Peyer's patch (tissue), 4 donors: ENCODE measurements at places on chromosomes 7 and 10. TPM values are rescaled to one million over a fixed set of nuclear protein-coding genes. Genes with fewer than 3 reads are reported as not detected.

The SLC16A12 gene
- total RNA-seq: not detected

The TCAF2 gene
- total RNA-seq: 19.8 TPM

The LRRN3 gene
- not detected for total RNA-seq

The HK1 gene
- total RNA-seq: 12.5 TPM

The DNAAF5 gene
- 50.3 TPM for total RNA-seq

The NRG3 gene
- not detected for total RNA-seq

- no peaks in the 10 kb centered on the region for H3K36me3 ChIP-seq
- no peaks in the 10 kb centered on the region for H3K27me3 ChIP-seq
- no peak overlapping the region for H3K27ac ChIP-seq
- H3K4me3 ChIP-seq: no peak overlapping the region
- no peak for DNase-seq
- H3K4me1 ChIP-seq: no peaks in the 10 kb centered on the region
Observed at GRCh38 chr7:114943953-114944744, 22.3 kb downstream of the MDFIC start.

GRCh38 chr10:116469437-116469836 lies 41.8 kb downstream of the PNLIPRP3 start:
- no peaks in the 10 kb centered on the region for H3K36me3 ChIP-seq
- H3K4me1 ChIP-seq: no peaks in the 10 kb centered on the region
- no peak overlapping the region for H3K4me3 ChIP-seq
- no peak overlapping the region for H3K27ac ChIP-seq
- no peak for DNase-seq

- DNase-seq: peak; percentile 51
- no peaks in the 10 kb centered on the region for H3K4me1 ChIP-seq
- peak overlapping the region; percentile 96 for H3K27ac ChIP-seq
- H3K36me3 ChIP-seq: no peaks in the 10 kb centered on the region
- no peaks in the 10 kb centered on the region for H3K27me3 ChIP-seq
- H3K4me3 ChIP-seq: peak overlapping the region; percentile 72
Observed at GRCh38 chr10:92590623-92591549, 2.0 kb upstream of the KIF11 start.

DNA sequence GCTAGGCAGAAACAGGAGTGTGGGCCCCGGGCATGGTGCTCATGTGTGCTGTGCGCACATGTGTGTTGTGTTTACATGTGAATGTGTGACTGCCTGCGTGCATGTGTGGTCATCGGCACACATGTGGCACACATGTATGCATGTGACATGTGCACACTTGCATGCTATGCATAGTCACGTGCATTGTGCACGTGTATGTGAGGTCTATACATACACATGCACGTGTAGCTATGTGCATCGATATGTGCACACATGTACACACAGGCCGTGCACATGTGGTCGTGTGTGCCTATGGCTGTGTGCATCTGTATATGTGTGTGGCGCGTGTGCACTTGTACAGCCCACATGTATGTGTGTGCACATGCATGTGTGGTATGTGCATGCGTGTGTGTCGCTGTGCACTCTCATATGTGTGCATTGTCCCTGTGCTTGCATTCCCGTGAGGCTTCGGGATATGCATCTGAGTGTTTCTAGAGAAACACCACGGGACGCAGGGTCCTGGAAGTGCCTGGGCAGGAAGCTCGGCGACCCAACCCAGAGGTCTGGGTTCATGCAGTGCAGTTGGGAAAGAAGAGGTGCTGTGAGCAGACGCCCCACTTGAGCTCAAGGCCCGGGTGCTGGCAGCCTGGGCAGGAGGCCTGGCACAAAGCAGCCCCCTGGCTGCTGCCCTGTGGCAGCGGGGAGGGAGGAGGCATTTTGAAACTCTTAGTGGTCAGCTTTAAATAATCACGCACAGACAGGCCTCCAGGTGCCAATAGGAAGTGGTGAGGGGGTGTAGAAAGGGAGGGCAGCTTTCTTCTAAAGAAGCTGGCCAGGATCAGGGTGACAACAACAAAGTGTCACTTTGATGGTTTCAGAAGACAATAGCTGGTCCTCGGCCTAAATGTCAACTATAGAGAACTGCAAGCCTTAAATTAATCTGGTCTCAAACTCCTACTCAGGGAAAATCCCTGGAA lies 410.0 kb upstream of the MGMT start:
- no peak for DNase-seq
- H3K36me3 ChIP-seq: no peaks in the 10 kb centered on the region
- no peaks in the 10 kb centered on the region for H3K4me1 ChIP-seq

DNA sequence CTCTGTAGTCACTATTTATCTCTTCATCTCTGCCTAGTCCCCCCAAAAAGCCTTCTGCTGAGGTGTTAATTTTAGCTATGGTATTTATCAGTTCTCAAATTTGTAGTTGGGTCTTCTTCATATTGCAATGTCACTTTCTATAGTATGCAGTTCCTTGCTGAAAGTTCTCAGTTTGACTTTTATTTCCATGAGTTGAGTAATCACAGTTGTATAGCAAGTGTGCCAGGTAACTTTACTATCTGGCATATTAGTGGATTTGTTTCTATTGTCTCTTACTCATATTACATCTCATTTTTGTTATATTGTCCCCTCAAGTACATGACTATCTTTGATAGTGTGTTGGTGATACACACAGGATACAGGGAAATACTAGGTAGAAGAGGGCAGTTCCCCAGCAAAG lies 152.8 kb downstream of the CUBN start:
- DNase-seq: no peak
- H3K27ac ChIP-seq: no peak overlapping the region
- no peaks in the 10 kb centered on the region for H3K4me1 ChIP-seq
- H3K27me3 ChIP-seq: no peaks in the 10 kb centered on the region
- no peak overlapping the region for H3K4me3 ChIP-seq

- H3K27me3 ChIP-seq: no peaks in the 10 kb centered on the region
- DNase-seq: no peak
- no peaks in the 10 kb centered on the region for H3K36me3 ChIP-seq
- no peak overlapping the region for H3K27ac ChIP-seq
Observed at GRCh38 chr10:108735380-108735779, 1187.9 kb downstream of the XPNPEP1 start.

DNA sequence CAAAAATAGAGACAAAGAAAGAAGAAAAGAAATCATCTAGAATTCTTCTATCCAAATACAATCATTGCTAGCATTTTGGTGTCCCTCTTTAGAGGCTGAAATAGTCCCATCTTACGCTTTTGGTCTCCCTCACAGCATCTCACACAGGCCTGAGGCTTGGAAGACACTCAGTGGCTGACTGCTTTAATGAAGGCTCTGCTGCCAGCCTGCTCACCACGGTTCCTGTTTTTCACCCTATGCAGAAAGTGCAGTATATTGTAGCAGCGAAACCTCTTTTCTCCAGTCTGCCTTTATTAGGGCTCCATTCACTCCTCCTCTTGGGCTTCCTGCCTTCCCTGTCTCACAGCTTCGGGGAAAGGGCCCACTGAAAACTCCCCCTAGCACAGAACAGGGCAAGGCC lies 102.2 kb downstream of the JCAD start:
- H3K4me1 ChIP-seq: no peaks in the 10 kb centered on the region
- no peak for DNase-seq
- H3K27me3 ChIP-seq: no peaks in the 10 kb centered on the region
- no peak overlapping the region for H3K27ac ChIP-seq

GRCh38 chr10:122524811-122525210 lies 35.7 kb upstream of the DMBT1 start:
- H3K27me3 ChIP-seq: no peaks in the 10 kb centered on the region
- no peak overlapping the region for H3K27ac ChIP-seq
- H3K36me3 ChIP-seq: no peaks in the 10 kb centered on the region
- DNase-seq: no peak
- H3K4me1 ChIP-seq: no peaks in the 10 kb centered on the region
- no peak overlapping the region for H3K4me3 ChIP-seq

DNA sequence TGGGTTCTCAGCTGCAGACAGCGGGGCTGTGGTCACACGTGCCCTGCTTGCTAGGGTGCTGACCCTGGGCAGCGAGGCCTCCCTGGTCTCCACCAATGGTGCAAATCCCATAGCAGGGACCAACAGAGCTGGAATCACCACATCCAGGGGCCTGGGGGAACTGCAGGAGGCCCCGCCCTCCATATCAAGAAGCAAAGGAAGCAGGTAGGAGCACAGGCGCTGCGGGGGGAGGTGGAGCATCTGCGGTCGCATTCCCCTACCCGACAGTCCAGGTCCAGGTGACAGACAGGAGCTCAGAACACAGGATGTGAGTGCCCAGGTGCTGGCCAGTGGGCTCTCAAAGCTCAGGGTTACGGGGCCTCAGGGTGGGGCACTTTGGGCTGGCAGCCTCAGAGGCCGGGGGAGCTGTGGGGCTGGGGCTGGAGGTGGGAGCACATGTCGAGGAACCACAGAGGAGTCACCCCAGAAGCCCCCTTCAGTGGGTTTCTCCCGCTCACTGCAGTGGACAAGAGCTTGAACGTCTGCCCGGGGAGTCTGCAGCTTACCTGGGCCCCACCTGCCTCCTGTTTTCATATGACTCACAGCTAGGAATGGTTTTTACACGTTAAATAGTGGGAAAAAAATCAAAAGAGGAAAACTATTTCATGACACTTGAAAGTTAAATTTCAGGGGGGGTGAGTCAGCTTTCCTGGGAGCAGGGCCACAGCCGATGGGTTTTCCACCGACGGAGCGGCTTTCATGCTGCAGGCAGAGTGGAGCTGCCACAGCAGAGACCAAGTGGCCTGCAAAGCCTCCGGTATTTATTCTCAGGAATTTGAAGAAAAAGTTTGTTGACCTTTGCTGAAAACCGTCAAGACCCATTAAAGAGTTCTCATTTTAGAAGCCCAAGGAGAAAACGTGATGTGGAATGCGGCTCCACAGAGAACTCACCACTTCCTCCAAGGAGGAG lies 148.7 kb upstream of the PPP2R2D start:
- no peaks in the 10 kb centered on the region for H3K27me3 ChIP-seq
- no peaks in the 10 kb centered on the region for H3K4me1 ChIP-seq
- H3K36me3 ChIP-seq: no peaks in the 10 kb centered on the region
- no peak overlapping the region for H3K4me3 ChIP-seq

DNA sequence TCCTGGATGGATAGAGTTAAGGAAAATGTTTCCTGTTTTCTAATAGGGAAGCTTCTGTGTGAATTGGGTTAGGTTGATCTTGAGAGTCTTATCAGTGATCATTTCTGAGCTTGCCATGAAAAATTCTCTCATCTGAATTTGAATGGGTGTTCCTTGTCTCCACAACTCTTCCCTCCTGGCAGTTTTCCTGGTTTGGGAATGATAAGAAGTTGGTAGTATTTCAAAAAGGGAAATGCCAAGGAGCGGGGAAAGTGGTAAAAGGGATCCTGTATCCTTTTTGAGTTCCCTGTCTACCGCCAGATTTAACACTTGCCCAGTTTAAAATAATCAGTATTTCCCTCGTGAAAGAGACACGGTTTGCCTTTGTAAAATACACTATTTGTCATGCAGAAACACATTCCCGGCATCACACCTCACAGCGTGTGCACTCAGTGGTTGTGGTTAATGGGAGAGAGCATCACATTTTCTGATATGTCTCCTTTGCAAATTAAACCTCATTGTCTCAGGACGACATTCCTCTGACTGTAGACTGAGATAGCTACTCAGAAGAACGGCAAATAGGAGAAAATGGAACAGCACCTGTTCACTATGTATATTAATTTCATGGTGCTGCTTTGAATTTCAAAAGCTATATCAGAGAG lies 113.2 kb upstream of the IFRD1 start:
- no peaks in the 10 kb centered on the region for H3K36me3 ChIP-seq
- H3K27ac ChIP-seq: no peak overlapping the region
- H3K4me1 ChIP-seq: no peaks in the 10 kb centered on the region
- DNase-seq: no peak

- no peaks in the 10 kb centered on the region for H3K27me3 ChIP-seq
- H3K4me1 ChIP-seq: no peaks in the 10 kb centered on the region
- no peak overlapping the region for H3K27ac ChIP-seq
Observed at GRCh38 chr7:30023524-30023923, 3.0 kb downstream of the FKBP14 start.

- H3K4me3 ChIP-seq: no peak overlapping the region
- H3K27ac ChIP-seq: no peak overlapping the region
- no peaks in the 10 kb centered on the region for H3K36me3 ChIP-seq
Observed at GRCh38 chr7:47792521-47793121, 155.6 kb downstream of the PKD1L1 start.

GRCh38 chr7:106260136-106260561 lies 24.6 kb downstream of the NAMPT start:
- H3K4me3 ChIP-seq: no peak overlapping the region
- H3K27me3 ChIP-seq: no peaks in the 10 kb centered on the region
- DNase-seq: no peak
- H3K36me3 ChIP-seq: peaks cover 4% of the 10 kb centered on the region
- no peak overlapping the region for H3K27ac ChIP-seq
- no peaks in the 10 kb centered on the region for H3K4me1 ChIP-seq

- no peak for DNase-seq
- H3K4me3 ChIP-seq: no peak overlapping the region
- H3K36me3 ChIP-seq: no peaks in the 10 kb centered on the region
Observed at GRCh38 chr7:94642838-94643653, 12.9 kb downstream of the SGCE start.

GRCh38 chr10:102381983-102382382 lies 13.5 kb upstream of the NFKB2 start:
- H3K4me1 ChIP-seq: no peaks in the 10 kb centered on the region
- no peak overlapping the region for H3K4me3 ChIP-seq
- no peaks in the 10 kb centered on the region for H3K27me3 ChIP-seq
- no peak for DNase-seq
- peaks cover 62% of the 10 kb centered on the region for H3K36me3 ChIP-seq
